Fibroblast of skin of left quadriceps (primary cell): ENCODE measurements at places on chromosomes 1 and 21.

DNA sequence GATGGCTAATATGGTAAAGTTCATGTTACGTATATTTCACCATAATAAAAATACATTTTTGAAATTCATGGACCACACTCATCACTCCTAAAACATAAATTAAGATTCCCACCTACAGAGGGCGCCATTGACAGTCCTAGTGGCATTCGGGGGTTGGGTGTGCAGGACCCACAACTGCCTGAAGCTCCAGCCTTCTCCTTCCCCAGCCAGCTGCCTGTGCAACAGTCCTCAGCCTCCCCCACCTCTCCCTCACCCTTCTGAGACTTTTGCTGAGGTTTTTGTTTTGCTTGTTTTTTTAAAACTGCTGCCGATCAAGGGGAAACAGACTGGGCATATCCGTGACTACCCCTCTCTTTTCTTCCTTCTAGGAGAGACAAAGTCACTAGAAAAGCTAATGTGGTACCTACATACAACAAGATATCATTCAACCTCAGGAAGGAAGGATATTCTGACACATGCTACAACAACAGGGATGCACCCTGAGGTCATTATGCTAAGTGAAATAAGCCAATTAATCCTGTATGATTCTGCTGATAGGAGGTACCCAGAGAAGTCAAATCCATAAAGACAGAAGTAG is 9.2 kb upstream of the EVA1C start:
- peak; percentile 55 for DNase-seq

DNA sequence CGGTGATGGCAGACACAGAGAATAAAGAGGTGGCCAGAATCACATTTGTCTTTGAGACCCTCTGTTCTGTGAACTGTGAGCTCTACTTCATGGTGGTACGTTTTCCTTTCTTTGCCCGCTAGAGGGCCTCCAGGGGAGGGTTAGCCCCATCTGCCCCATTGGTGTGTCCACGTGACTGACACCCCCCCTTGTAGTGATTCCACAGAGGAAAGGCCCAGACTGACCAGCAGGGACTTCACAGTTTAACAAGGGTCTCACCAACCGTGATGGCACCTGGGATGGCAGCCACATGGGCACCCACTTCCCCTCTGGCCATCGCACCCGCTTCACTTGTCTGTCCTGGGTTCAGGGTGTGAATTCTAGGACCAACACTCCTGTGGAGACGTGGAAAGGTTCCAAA is 22.3 kb upstream of the SARS1 start:
- DNase-seq, result no peak

DNA sequence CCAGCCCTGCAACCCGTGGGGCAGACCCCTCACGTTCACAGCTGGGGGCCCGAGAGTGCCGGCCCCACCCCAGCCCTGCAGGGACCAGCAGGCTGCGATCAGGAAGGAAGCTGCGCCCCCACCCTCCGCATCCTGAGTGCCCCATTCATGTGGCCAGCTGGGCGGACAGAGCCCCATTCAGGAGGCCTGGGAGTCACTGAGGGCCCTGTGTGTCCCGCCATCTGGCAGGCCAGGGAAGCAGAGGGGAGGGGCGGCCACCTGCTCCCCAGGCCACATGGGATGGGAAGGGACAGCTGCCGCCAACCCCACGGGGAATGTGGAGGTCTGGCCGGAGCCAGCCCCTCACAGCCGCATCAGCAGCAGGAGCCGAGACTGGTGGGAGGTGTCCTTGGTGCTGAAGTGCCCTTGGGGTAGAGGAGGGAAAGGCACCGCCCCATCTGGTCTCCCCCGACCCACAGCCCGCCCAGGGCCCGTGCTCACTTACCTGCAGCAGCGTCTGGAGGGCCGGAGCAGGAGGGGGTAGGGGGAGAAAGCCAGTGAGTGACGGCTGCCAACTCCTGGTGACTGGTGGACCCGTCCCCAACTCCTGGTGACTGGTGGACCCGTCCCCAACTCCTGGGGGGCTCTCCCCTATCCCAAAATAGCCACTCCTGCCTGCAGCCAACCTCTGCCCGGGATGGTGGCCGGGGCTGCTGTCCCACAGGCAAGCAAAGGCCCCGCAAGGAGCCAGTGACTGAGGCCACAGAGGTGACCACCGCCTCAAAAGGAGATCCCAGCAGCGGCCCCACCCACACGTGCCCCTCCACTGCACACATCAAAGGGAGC is 8.7 kb downstream of the ACAP3 start:
- DNase-seq, result no peak

GRCh38 chr1:17643861-17644703 is 104.6 kb downstream of the ARHGEF10L start:
- DNase-seq, result no peak

- no peak for DNase-seq
Measured at GRCh38 chr1:96741335-96741734, 19.8 kb downstream of the PTBP2 start.

- no peak for DNase-seq
Measured at GRCh38 chr21:40846587-40847411, at the start of gene DSCAM. Gene DSCAM (minus strand): TSS chr21:40847158. CDS start chr21:40846661, 497 bp downstream.

DNA sequence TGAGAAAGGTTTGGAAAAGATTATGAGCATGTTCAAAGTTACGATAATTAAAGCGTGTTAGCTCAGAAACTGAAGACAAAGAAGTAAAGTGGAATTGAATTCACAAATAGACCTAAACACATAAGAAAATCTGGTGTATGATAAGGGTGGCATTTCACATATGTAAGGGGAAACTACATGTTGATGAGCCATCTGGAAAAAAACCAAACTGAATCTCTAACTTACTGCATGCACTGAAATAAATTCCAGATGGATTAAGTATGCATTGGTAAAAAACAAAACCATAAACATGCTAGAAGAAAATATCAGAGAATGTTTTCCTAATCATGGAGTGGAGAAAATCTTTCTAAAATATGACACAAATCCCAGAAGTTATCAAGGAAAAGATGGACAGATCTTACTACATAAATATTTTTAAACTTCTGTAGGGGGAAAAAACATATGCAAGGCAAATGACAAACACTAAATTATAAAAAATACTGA is 34.0 kb upstream of the CTPS1 start:
- DNase-seq, result no peak

- no peak for DNase-seq
Measured at GRCh38 chr1:226017070-226017469, 17.9 kb upstream of the SDE2 start.

GRCh38 chr1:192477630-192478029 is 97.9 kb upstream of the RGS1 start:
- DNase-seq, result no peak

DNA sequence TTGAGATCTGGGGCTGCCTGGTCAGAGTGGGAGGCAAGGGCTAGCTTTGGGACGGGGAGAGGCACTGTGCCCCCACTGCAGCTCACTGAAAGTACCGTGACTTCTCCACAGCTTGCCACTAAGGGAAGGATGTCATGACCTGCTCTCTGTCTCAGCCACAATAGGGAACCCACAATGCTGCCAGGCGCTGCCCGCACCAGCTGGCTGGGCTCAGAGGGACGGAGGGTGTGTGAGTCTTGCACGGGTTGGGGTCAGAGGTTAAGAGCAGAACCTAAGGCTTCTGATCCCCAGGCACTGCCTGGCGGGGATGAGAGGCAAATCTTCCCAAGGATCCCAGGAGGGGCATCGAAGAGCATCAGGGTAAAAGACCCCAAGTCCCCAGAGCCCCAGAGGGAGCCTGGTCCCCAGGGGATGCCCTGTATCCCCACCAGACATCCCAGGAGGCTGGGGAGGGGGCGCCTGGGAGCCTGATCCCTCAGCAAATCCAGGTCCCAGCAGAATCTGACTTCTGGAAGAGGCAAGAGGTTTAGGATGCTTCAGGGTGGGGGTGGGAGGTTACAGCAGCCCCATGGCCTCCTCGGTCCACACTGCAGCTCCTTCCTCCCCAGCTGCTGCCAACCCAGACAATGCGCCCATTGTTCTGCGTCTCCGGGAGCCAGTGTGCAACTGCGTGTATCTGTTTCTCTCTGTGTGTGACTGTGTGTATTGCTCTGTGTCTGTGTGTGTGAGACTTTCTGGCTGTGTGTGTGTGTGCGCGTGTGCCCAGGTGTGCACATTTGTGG is 2.0 kb upstream of the MARCKSL1 start:
- no peak for DNase-seq

DNA sequence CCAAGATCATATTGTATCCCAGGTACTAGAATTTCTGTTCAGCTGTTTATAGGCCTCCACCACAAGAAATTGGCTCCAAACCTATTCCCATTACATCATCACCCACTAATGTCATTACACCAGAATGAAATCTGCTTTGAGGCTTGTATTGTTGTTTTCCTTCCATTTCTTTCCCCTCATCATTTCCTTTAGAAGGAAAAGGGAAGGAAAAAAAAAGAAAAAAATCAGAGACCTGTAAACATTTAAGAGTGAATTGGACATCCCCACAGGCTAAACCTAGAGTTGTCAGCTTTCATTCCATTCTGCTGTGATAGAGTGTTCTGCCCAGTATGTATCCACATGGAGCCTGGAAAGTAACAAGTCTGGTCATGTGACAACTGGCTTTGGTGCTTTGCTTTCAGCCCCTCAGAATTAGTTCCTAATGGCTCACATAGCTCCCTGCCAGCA is 44.6 kb downstream of the NFYC start:
- DNase-seq, result peak; percentile 37

GRCh38 chr1:228004331-228004855 is 2.4 kb upstream of the WNT3A start:
- no peak for DNase-seq

DNA sequence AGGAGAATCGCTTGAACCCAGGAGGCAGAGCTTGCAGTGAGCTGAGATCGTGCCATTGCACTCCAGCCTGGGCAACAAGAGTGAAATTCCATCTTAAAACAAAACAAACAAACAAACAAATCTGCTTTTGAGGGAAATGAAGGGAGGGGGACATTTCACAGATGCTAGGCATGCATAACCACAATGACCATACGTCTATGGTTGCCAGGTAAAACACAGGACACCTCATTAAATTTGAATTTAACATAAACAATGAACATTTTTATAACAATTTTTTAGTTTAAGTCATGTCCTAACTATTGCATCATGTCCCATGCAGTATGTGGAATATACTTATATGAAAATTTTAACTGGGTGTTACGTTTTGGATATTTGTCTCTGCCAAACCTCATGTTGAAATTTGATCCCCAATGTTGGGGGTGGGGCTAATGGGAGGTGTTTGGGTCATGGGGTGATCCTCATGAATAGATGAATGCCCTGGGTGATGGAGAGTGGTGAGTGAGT is 31.0 kb upstream of the ZBTB18 start:
- DNase-seq, result no peak

- no peak for DNase-seq
Measured at GRCh38 chr1:2288311-2288710, 60.2 kb downstream of the SKI start.

GRCh38 chr21:31943561-31943960 is 70.7 kb downstream of the HUNK start:
- DNase-seq, result no peak

GRCh38 chr1:225911191-225912130 is 12.6 kb downstream of the PYCR2 start:
- DNase-seq, result no peak
